ENCODE measurements at places on chromosomes 16 and 17. TPM values are rescaled to one million over a fixed set of nuclear protein-coding genes. Genes with fewer than 3 reads are reported as not detected.

NEUROD2 gene
- total RNA-seq = not detected

KIF18B gene
- 48.2 TPM for total RNA-seq

CLEC10A gene
- total RNA-seq = not detected

FOXJ1 gene
- 12.5 TPM for total RNA-seq

MFAP4 gene
- not detected for total RNA-seq

COL1A1 gene
- 20.7 TPM for total RNA-seq

Measured in PC-9 (cell line).